Activated naive CD4-positive, alpha-beta T cell treated with anti-CD3 and anti-CD28 coated beads for 36 hours (primary cell): ENCODE measurements at places on chromosomes 16 and 17. TPM values are rescaled to one million over a fixed set of nuclear protein-coding genes. Genes with fewer than 3 reads are reported as not detected.

GRCh38 chr17:80866050-80866793 is 125.4 kb upstream of the CHMP6 start:
- peak overlapping the region; percentile 88 for H3K27ac ChIP-seq
- peaks cover 81% of the 10 kb centered on the region for H3K4me1 ChIP-seq
- peak; percentile 87 for DNase-seq
- H3K27me3 ChIP-seq, result no peaks in the 10 kb centered on the region

GRCh38 chr17:69268543-69269014 is 40.0 kb upstream of the ABCA10 start:
- no peak for DNase-seq
- no peak overlapping the region for H3K27ac ChIP-seq
- peaks cover 13% of the 10 kb centered on the region for H3K36me3 ChIP-seq
- H3K4me3 ChIP-seq, result no peak overlapping the region
- no peaks in the 10 kb centered on the region for H3K27me3 ChIP-seq

- no peak overlapping the region for H3K4me3 ChIP-seq
- H3K27ac ChIP-seq, result no peak overlapping the region
- H3K36me3 ChIP-seq, result peaks cover 5% of the 10 kb centered on the region
Observed at GRCh38 chr17:82014432-82014831, 8.2 kb downstream of the CENPX start.

Gene NOG
- total RNA-seq, result 2.6 TPM

Gene KREMEN2
- not detected for total RNA-seq

Gene SYNGR3
- 7.2 TPM for total RNA-seq

Gene ZNF276
- total RNA-seq, result 19.8 TPM

GRCh38 chr16:29680180-29680598 is 1.2 kb downstream of the QPRT start:
- no peak overlapping the region for H3K4me3 ChIP-seq
- H3K36me3 ChIP-seq, result no peaks in the 10 kb centered on the region
- no peak for DNase-seq

DNA sequence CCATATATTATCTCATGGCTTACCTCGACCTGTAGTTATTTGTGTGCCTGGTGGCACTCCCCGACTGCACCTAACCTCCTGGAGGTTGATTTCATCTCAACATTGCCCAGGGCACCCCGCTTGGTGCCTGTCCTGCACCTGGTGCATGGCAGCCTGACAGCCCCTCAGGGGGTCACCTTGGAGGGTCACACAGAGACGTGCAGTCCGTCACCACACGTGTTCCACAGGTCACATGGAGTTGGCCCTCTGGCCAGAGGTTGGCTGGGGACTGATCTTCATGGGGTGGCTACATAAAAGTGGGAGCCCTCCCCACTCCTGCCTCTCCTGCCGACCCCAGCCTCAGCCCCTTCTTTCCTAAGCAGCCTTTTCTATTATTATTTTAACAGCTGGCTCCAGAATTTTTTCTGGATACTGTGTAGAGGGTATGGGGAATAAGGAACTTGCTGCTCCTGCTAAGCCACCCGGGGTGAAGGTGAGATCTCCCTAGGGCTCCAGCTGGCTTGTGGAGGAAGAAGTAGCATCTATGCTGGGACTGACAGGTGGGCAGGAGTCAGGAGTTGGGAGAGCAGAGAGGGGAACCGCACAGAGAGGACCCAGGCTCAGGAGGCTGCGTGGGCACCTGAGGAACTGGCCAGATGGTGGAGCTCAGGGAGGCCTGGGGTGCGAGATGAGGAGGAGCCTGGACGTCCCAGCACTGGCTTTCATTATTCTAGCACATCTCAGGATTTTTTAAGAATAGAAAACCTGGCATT is 12.5 kb upstream of the NKD1 start:
- no peak overlapping the region for H3K27ac ChIP-seq
- no peak overlapping the region for H3K4me3 ChIP-seq
- no peaks in the 10 kb centered on the region for H3K36me3 ChIP-seq

- H3K4me3 ChIP-seq, result no peak overlapping the region
- no peak for DNase-seq
- no peak overlapping the region for H3K27ac ChIP-seq
- H3K4me1 ChIP-seq, result peaks cover 45% of the 10 kb centered on the region
- peaks cover 4% of the 10 kb centered on the region for H3K36me3 ChIP-seq
- H3K27me3 ChIP-seq, result no peaks in the 10 kb centered on the region
Observed at GRCh38 chr16:4647644-4647980, 23.0 kb downstream of the MGRN1 start.

GRCh38 chr16:47877166-47877565 is 278.6 kb downstream of the ABCC12 start:
- peaks cover 4% of the 10 kb centered on the region for H3K27me3 ChIP-seq
- no peak overlapping the region for H3K4me3 ChIP-seq
- H3K4me1 ChIP-seq, result no peaks in the 10 kb centered on the region
- H3K36me3 ChIP-seq, result no peaks in the 10 kb centered on the region
- no peak for DNase-seq

Gene PRSS36
- total RNA-seq, result 0.93 TPM

- no peak overlapping the region for H3K27ac ChIP-seq
- H3K4me3 ChIP-seq, result no peak overlapping the region
- peaks cover 32% of the 10 kb centered on the region for H3K4me1 ChIP-seq
- H3K27me3 ChIP-seq, result no peaks in the 10 kb centered on the region
- H3K36me3 ChIP-seq, result no peaks in the 10 kb centered on the region
Observed at GRCh38 chr17:77692571-77693161, 265.8 kb upstream of the TNRC6C start.

DNA sequence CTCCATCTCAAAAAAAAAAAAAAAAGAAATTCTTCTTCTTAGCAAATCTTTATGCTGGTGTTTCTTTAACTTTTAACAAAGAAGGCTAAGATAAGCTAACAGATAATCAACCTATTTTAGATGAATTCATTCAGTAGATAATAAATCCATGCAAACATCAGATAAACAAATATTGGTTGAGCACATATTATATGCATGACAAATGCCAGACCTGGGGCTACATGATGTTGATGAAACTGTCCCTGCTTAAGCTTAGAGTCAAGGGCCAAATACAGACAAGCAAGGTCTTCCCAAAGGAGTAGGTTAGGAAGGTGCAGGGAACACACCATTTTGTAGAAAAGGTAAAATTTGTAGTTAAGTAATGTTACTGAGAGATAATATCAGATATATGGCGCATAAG is 6.7 kb upstream of the MAP2K6 start:
- no peaks in the 10 kb centered on the region for H3K36me3 ChIP-seq
- H3K4me1 ChIP-seq, result peaks cover 7% of the 10 kb centered on the region
- no peaks in the 10 kb centered on the region for H3K27me3 ChIP-seq
- no peak for DNase-seq
- no peak overlapping the region for H3K4me3 ChIP-seq

Gene KRTAP4-5
- not detected for total RNA-seq

DNA sequence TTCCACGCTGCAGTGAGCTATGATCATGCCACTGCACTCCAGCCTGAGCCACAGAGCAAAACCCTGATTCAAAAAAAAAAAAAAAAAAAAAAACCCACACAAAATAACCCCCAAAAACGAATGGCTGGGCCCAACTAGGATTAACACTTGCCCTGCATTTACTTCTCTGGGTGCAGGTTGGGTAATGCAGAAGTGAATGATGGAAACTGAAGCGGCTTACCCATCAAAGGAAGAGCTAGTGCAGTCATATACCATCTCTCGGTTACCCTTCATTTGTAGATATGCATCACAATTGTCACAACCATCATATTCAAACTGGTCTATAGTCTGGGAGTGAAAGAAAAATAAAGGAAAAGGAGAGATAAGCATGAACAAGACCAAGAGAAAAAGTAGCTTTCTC is 819 bp downstream of the SUPT4H1 start:
- no peak for DNase-seq
- peak overlapping the region; percentile 100 for H3K4me3 ChIP-seq
- H3K4me1 ChIP-seq, result peaks cover 58% of the 10 kb centered on the region
- H3K36me3 ChIP-seq, result peaks cover 36% of the 10 kb centered on the region

DNA sequence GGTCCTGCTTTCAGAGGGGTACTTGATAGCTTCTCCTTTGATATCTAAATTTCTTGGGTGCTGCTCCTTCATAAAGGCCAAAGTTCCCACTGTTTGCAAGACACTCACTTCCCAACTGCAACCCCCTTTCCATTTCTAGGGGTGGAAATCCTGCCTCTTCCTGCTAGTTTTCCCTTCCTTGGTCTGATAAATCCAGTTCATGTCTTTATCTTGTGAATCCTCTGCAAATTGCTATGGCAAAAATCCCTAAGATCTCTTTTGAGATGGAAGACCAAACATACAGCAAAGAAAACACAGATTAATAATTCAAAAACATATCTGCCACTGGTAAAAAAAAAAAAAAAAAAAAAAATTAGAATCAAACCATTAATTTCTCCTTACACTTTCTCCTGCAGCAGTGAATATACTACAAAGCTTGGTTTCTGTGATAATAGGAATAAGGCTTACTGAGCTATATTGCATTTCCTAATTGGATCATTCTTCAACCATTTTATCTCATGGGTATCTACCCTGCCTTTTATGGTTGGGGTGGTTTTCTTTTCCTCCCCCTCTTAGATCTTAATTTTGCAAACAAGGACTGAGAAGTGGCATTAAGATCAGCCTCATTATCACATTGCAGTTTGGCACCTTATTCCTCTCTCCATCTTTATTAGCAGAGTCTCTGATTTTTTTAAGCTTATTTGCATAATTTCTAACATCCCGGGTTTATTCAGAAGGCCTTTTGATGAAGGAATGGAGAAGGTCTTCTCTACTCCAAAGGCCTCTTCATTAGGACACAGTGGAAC is 439.1 kb downstream of the XYLT1 start:
- H3K36me3 ChIP-seq, result peaks cover 10% of the 10 kb centered on the region
- DNase-seq, result no peak

Gene FAM20A
- not detected for total RNA-seq

DNA sequence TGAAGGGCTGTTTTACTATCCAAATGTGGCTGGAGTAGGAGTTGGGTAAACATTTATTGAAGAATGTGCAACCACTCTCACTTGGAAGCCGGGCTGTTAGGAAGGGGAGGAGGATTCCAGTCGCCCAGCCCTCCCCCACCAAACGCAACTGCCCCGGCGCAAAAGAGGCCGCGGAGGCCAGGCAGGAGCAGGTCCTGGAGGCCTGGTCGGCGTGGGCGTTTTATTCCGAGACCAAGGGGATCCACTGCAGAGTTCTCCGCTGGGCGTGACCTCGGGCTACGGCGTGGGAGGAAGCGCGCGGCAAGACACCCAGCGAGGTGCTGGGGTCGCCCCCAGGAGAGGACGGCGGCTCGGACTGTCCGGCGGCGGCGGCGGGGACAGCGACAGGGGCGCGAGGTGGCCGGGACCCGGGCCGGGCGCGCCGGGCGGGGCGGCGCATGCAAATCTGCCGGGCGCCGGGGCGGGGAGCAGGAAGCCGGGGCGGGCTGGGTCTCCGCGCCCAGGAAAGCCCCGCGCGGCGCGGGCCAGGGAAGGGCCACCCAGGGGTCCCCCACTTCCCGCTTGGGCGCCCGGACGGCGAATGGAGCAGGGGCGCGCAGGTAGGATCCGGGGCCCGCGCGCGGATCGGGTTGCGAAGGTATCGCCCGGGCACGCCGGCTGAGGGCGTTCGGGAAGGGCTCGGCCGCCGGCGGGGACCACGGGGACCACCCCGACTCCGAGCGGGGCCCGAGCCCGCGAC is at the start of gene IL4R:
TSS of gene IL4R (plus strand) at position 553 of the 739 bp plus-strand sequence. CDS start 26,230 bp downstream, outside the sequence.
- no peaks in the 10 kb centered on the region for H3K27me3 ChIP-seq
- H3K27ac ChIP-seq, result peak within 1 kb of the TSS; percentile 97
- H3K36me3 ChIP-seq, result peaks cover 27% of the 10 kb centered on the region
- peaks cover 41% of the 10 kb centered on the region for H3K4me1 ChIP-seq
- DNase-seq, result peak; percentile 83

Gene CPNE7
- total RNA-seq, result 6.4 TPM

DNA sequence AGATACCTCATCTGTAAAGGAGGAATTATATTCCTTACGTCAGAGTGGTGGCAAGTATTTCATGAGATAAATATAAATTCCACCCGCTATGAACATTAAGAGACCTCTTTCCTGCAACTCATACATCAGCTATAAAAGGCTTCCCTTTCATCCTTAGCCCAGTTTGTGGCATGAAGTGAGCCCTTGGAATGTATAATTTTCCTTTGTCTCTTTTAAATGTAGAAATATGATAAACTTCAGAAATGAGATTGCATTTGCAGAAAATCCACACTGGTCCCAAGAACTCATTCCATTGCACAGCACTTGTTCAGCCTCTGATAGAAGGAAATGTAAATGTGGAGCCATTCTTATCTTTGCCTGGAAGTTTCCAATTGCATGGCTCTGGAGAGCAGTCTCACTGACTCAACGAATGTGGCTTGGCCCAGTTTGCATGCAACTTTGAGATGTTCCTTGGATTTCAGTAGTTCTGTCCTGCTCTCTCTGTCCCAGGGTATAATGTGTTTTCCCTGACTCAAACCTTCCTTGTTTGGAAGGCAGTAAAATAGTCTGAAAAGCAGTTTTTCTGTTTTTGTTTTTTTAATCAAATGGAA is 746.4 kb downstream of the CDH11 start:
- no peaks in the 10 kb centered on the region for H3K36me3 ChIP-seq
- no peaks in the 10 kb centered on the region for H3K4me1 ChIP-seq
- H3K4me3 ChIP-seq, result no peak overlapping the region
- no peaks in the 10 kb centered on the region for H3K27me3 ChIP-seq
- DNase-seq, result no peak
- no peak overlapping the region for H3K27ac ChIP-seq

DNA sequence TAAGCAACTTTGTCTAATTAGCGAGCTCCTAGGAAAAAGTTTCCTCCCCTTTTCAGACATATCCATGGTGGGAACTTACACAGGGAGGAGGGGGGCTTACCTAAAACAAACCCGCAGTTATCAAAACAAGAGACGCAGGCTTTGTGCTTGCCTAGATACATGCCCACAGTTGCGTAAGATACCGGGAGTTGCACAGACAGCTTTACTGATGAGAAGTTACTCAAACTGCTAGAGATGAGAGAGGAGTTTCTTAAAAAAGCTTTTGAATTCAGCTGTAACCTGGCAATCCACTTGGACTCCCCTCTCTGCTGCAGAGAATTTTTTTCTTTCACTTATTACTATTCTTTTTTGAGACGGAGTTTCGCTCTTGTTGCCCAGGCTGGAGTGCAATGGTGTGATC is 6.8 kb upstream of the ZP2 start:
- no peaks in the 10 kb centered on the region for H3K4me1 ChIP-seq
- no peak overlapping the region for H3K4me3 ChIP-seq
- no peaks in the 10 kb centered on the region for H3K36me3 ChIP-seq
- no peak overlapping the region for H3K27ac ChIP-seq

DNA sequence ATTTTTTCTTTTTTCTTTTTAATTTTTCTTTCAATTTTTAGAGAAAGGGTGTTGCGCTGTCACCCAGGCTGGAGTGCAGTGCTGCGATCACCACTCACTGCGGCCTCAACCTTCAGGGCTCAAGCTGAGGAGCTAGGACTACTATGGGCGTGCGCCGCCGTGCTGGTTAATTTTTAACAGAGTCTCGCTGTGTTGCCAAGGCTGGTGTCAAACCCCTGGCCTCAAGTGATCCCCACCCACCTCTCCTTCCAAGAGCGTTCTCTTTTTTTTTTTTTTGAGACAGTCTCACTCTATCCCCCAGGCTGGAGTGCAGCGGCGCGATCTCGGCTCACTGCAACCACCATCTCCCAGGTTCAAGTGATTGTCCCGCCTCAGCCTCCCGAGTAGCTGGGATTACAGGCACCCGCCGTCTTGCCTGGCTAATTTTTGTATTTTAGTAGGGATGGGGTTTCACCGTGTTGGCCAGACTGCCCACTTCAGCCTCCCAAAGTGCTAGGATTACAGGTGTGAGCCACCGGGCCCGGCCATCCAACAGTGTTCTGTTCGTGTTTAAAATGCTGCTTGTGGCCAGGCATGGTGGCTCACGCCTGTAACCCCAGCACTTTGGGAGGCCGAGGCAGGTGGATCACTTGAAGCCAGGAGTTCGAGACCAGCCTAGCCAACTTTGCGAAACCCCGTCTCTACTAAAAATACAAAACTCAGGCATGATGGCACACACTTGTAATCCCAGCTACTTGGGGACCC is 14.5 kb upstream of the RPL13 start:
- no peaks in the 10 kb centered on the region for H3K27me3 ChIP-seq
- no peak for DNase-seq
- peaks cover 22% of the 10 kb centered on the region for H3K4me1 ChIP-seq
- H3K4me3 ChIP-seq, result no peak overlapping the region
- H3K27ac ChIP-seq, result no peak overlapping the region
